ENCODE measurements at places on chromosomes 4 and X.

- DNase-seq, result no peak
Measured at GRCh38 chrX:67674741-67675140, 130.9 kb downstream of the AR start.

DNA sequence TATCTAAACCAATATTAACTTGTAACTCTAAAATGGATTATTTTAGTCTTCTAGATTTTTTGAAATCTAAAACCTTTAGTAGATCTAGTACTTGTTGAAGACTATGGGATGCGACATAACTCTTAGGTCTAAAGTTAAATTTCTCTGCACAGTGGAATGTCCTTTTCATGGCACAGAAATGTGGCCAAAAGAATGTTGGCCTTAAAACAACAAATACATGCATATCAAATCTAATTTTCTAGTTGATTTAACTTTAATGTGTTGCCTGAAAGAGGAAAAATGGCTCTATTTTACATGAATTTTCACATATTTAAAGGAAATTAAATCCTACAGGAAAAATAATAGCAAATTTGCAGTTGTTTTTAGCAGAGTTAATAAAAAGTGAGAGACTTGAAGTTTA, 30.3 kb downstream of the NFKB1 start:
- no peak for DNase-seq

GRCh38 chr4:23278845-23279244, 586.1 kb downstream of the GBA3 start:
- DNase-seq, result no peak

DNA sequence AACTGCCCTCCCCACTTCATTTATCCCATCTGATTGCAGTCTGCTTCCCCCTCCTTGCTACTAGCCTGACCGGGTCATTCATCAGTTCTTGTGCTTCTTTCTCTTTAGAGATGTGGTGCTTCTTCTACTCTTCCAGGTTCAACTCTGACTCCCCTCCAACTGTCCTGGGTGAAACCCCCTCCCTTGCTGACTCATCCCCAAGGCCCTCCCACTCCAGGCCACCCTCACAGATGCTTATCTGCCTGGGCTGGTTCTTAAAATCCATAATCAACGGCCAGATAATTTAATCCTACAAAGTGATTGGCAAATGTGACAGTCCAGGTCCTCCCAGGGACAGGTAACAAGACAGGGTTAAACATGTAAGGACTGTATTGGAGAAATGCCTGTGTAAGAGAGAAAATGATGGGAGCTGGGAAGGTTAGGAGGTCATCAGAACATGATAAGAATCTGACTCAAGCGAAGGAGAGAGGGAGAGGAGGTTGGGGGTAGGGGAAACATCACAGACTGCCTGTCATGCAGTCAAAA, 182.8 kb upstream of the C1QTNF7 start:
- DNase-seq, result no peak

GRCh38 chr4:162366146-162366545, 202.3 kb upstream of the FSTL5 start:
- DNase-seq, result no peak

GRCh38 chrX:37455381-37455780, 106.2 kb downstream of the PRRG1 start:
- DNase-seq, result no peak

All from CD4-positive, alpha-beta T cell treated with Interleukin-17A for 1 hour (primary cell).